Left colon (tissue), 2 donors: ENCODE measurements at places on chromosomes 7 and 10. TPM values are rescaled to one million over a fixed set of nuclear protein-coding genes. Genes with fewer than 3 reads are reported as not detected.

RARRES2 gene
- total RNA-seq, result 61.1 TPM

DNA sequence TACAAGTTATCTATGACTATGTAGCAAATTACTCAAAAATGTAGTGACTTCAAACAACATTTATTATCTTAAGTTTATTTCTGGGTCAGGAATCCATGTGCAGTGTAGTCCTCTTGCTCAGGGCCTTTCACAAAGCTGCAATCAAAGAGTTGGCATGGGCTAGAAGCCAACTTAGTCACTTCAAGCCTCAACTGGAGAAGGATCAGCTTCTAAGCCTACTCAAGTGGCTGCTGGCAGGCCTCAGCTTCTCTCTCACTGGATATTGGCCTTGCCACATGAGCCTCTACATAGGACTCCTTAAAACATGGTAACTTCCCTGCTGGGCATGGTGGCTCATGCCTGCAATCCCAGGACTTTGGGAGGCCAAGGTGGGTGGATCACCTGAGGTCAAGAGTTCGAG is 5.0 kb upstream of the NFE2L3 start:
- DNase-seq, result no peak

DNA sequence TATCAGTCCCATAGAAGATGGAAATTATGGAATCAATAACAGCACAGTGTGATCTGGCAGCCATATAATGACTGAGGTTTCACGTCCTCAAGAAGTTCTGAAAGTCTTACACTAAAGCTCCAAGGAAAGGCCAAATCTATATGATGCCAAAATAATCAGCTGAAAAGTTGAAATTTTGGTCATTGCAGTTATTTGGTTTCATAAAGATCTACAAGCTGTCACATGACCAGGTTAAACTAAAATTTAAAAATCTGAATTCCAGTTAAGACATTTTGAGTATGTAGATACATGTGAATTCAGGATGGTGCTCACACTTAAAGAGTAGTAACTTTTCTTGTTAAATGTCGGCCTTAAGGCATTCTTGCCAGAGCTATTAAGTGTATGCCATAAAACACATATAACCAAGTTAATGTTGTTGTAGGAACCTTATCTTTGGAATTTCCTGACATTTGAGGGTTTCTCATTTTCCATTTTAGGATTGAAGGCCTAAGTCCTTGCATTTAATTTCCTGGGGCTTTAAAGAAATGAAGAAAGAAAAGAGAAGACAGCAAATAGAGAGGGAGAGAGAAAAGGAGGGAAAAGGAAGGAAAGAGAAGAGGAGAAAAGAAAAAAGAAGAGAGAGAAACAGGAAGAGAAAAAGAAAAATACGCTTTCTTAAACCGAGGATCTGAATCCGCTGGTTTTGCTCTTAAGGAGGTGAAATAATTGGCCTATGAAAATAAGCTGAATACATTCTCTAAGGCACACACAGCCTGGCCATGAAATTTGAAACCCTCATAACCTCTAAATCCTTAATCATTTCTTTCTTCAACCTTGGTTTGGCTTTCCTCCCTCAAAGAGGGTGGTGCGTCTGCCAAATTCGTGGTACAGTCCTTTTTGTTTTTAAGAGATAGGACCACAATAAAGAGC is 43.8 kb downstream of the DENND2A start:
- DNase-seq, result no peak

GRCh38 chr7:24981171-24981951 is 1.4 kb upstream of the OSBPL3 start:
- peak; percentile 71 for DNase-seq

DNA sequence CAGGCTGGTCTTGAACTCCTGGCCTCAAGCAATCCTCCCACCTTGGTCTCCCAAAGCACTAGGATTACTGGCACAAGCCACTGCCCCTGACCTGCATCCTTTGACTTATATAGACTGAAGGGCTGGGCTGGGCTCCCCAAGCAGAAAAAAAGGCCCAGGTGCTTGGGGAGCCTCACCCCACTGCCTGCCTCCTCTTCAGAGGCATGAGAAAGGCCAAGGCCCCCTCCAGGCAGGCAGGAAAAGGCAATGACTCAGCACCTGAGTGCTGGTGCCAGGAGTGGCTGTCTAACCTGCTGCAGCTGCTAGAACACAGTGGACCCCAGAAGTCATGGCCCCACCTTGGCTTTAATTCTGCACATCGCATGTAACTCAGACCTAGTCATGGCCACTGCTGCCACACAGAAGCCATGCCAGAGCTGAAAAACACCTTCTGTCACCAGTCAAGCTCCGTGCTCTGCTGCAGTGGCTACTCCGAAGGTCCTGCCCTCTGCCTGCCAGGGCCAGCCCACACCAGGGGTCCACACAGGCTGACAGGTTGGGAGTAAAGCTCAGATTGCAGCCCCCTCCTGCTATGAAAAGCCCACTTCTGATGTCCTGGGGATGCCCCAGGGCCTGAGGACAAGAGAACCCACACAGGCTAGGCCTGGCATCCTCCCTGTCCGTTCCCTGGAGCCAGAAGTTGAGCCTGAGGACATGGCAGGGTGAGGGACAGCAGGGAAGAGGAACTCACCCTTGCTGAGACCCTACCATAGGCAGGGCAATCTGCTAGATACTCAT is 48.5 kb downstream of the GRID1 start:
- DNase-seq, result no peak

GBX1 gene
- not detected for total RNA-seq

NPM3 gene
- total RNA-seq, result 17.9 TPM

DNA sequence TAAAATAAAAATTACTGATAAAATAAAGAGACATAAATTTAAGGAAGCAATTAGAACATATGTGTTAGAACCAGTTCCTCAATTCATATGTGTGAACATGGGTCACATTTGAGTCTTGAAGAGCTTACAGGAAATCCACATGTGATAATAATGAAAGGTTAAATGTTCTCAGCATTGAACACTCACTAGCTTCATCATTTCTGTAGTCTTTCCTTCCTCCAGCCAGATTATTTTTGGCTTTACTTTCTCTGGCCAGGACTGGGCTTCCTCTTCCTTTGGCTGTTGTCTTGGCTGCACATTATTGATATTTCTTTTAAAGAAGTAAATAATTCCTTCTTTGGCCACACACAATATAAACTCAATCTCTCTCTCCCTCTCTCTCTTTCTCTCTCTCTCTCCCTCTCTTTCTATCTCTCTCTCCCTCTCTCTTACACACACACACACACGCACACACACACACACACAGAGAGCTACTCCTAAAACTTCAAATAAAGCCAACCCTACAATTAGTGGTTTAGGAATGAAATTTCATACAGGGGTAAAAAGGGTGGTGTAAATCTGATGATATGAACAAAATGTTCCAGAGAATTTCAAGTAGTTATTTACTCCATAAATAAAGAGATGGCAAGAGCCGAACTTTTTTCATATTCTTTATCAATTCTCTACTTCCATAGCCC is 171.2 kb downstream of the REEP3 start:
- DNase-seq, result no peak

DNA sequence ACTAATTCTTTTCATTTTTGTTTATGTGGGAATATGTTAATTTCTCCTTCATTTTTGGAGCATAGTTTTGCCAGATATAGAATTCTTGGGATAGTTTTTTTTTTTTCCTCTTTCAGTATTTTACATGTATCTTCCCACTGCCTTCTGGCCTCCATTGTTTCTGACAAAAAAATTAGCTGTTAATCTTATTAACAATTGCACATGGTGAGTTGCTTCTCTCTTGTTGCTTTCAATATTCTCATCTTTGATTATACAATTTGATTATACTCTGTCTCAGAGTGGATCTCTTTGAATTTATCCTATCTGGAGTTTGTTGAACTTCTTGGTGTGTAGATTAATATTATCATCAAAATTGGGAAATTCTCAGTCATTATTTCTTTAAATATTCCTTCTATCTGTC is 41.4 kb upstream of the HABP2 start:
- no peak for DNase-seq

DNA sequence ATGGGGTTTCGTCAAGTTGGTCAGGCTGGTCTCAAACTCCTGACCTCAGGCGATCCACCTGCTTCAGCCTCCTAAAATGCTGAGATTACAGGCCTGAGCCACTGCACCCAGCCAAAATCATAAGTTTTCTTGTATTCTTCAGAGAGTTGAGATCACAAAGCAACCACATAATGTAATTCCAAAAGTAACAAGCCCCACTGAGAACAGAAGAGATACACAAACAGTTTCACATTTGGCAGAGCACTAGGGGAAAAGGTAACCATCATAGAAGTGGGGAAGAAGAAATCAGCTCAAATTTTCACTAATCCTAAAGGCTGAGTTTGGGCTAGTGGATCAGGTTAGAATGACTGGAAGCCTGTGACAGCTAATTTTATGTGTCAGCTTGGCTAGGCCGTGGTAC is 5.4 kb upstream of the CEP41 start:
- DNase-seq, result no peak

OR6V1 gene
- total RNA-seq, result not detected

DNA sequence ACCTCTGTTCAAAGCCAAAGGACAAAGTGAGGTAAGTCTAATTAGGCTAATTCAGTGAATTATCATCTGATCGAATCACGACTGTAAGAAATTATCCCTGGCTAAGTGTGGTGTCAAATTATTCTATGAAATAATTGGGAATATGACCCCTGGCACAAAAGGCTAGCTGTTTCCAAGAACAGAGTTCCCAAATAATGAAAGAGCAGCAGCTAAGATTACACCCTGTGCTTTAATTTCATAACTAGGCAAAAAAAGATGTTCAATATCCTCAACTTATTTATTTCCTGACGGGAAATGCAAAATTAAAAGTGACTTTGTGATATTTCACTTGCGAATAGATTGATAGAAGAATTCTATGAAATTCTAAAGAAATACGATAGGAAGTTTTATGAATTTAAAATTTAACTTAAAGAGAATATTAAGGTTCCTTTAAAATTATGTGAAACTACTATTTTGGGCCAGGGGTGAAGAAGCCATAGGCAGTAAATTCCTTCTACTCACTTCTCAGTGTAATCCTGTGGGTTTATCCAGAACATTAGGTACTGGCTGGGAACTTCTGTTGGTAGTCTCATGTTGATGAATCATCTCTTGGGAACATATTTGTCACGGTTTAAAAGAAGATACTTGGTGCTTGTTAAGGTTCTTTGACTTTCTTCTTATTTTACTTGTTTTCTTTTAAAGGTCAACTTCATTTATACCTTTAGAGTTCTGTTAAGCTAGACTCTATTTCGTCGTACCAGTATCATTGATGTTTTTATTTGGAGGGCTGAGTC is 148.5 kb downstream of the POLR1F start:
- DNase-seq, result no peak

DNA sequence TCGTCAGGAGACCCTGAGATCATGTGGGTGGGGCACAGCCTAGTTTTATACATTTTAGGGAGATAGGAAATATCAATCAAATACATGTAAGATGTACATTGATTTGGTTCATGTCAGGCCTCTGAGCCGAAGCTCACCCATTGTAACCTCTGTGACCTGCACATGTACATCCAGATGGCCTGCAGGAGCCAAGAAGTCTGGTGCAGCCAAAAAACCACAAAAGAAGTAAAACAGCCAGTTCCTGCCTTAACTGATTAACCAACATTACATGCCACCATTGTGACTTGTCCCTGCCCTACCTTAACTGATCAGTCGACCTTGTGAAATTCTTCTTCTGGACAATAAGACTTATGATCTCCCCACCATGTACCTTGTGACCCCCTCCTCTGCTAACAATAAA is 16.0 kb upstream of the LRRC61 start:
- DNase-seq, result no peak

GRCh38 chr7:112726076-112726475 is 64.1 kb downstream of the TMEM168 start:
- no peak for DNase-seq

MSS51 gene
- total RNA-seq, result 1.5 TPM

- peak; percentile 35 for DNase-seq
Measured at GRCh38 chr7:73519867-73520672, 2.0 kb downstream of the BAZ1B start.

DNA sequence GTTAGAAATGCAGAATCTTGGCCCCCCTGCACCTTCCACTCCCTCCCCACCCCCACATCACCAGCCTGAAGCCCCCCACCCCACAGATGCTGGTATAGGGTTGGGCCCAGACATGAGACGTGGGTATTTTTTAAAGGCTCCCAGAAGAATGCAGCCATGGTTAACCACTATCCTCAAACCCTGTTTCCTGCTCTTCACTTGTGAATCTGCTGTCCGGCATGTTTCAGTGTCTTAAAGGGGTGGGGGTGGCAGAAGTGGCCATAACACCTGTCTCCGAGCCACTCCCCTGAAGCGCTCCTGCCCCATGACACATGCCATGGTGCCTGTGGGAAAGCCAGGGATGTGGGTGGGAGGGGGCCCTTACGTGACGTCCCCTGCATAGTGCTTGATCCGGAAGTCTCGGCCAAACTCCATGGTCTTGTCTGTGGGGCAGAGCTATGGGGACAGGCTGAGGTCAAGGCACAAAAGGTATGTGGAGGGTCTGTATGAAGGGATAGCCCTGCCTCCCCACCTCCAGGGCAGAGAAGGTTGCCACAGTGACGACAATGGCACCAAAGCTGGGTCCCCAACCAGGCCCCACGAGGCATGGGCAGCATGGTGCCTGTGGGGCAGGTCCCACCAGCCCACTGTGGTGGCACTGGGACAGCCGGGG is 9.6 kb downstream of the MYO1G start:
- DNase-seq, result no peak
